ENCODE measurements at places on chromosomes 7 and 10.

- DNase-seq, result no peak
Measured at GRCh38 chr10:73494877-73495225, 973 bp downstream of the PPP3CB start.

DNA sequence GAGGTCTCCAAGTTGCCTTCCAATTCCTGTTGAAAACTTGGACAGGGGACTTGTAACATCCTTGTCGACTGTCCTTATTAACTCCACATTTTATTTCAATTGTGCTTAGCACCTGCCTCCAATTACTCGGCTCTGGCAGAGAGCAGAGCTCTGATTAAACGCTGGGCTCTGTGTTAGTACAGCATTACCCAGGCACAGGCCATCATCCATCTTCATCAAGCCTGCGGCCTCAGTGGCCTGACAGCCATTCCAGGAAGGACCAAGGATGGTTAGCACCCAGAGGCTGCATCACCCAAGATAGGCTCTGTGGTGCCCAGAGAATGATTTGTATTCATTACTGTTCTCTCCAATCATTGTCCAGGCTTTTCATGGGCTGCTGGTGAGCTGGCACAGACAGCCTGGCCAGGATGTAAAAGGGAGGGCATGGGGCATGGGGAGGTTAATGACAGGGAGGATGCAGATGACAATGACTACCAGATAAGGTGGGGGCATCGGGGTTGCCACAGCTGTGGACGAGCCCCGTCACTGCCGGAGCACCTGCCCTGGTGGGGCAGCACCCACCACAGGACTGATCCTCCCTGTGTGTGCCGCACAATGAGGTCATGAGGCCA, 123.3 kb downstream of the PTPN20 start:
- DNase-seq, result no peak

DNA sequence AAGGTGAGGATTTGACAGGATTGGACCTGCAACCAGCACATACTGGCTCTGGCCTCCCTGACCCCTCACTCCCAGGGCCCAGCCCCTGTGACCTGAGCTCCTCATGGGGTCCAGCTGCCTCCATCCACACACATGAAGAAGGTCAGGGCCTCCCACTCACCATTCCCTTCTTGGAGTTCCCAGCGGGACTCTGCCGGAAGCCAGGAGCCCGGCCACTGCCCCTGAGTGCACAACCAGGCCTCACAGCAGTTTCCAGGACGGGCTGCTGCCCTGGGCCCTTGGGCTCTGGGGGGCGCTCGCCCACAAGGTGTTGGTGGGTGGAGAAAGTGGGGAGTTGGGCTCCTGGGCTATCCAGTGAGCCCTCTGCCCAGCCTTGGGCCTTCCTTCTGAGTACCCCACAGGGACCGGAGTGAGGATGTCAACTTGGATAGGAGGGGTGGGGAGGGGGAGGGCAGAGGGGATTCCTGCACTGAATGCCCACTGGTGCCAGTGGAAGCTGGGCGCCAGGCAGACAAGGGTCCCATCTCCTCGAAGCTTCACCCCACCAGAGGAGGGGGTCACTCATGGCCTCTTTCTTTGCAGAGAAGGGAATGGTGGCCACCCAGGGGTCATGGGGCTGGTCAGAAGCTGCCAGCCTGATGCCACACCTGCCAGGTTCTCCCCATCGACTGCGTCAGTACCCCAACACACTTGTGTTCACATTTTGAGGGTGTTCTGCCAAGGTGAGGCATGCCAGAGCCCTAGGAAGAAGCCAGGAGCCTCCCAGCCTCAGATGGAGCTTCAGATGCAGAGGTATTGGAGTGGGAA, 115.3 kb downstream of the PTPN20 start:
- no peak for DNase-seq

- DNase-seq, result no peak
Measured at GRCh38 chr7:1187127-1187526, 27.1 kb upstream of the ZFAND2A start.

DNA sequence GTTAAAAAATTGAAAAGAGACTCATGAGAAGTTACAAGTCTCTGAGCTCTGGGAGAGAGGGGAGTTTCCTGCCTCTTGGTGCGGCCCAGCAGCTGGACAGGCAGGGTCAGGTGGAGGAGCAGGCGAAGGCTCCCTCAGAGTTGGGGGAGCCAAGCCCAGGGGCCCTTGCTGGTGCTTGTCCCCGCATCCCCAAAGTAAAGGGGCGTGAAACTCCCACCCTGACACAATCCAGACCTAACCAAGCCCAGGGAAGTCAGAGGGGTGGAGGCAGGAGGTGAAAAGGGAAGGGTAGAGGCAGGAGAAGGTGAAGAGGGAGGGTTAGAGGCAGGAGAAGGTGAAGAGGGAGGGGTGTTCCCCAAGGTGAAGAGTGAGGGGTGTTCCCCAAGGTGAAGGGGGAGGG, 322.8 kb downstream of the GLRX3 start:
- DNase-seq, result no peak

GRCh38 chr7:31442626-31443025, 71.3 kb upstream of the ITPRID1 start:
- DNase-seq, result no peak

DNA sequence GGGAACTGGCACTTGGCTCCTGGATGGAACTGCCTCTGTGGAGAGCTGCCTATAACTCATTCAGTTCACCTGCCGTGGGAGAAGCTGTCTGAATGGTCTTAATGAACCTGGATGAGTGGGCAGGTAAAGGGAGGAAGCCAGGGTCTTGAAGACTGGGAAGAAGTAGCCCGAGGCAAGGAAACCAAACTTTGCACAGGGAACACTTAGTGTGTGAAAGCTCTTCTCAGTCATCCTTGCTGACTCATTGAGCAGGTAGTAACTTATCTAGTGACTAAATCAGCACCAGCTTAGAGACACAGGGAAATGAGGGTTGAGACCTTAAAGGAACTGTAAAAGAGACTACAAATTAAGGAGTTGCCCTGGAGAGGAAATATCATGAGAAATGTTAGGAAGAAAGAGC, 9.9 kb downstream of the LRRC4 start:
- peak; percentile 45 for DNase-seq

GRCh38 chr7:64883113-64883905, 19.8 kb upstream of the ZNF273 start:
- DNase-seq, result no peak

- DNase-seq, result no peak
Measured at GRCh38 chr10:60968504-60968903, 24.5 kb upstream of the RHOBTB1 start.

DNA sequence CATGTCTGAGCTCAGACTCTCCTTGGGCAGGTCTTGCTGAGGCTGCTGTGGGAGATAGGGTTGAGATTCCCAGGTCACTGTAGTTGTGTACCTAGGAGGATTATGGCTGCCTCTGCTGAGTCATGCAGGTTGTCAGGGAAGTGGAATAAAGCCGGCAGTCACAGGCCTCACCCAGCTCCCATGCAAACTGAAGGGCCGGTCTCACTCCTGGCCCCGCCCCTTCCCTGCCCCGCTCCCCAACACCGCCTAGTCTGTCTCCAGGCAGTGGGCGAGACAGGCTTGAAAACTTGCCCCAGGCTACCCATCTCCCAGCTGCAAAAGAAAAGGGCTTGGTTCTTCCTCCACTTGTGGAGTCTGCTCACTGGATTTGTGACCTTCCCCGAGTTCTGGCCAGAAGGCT, 41.6 kb upstream of the SDHAF3 start:
- DNase-seq, result no peak

DNA sequence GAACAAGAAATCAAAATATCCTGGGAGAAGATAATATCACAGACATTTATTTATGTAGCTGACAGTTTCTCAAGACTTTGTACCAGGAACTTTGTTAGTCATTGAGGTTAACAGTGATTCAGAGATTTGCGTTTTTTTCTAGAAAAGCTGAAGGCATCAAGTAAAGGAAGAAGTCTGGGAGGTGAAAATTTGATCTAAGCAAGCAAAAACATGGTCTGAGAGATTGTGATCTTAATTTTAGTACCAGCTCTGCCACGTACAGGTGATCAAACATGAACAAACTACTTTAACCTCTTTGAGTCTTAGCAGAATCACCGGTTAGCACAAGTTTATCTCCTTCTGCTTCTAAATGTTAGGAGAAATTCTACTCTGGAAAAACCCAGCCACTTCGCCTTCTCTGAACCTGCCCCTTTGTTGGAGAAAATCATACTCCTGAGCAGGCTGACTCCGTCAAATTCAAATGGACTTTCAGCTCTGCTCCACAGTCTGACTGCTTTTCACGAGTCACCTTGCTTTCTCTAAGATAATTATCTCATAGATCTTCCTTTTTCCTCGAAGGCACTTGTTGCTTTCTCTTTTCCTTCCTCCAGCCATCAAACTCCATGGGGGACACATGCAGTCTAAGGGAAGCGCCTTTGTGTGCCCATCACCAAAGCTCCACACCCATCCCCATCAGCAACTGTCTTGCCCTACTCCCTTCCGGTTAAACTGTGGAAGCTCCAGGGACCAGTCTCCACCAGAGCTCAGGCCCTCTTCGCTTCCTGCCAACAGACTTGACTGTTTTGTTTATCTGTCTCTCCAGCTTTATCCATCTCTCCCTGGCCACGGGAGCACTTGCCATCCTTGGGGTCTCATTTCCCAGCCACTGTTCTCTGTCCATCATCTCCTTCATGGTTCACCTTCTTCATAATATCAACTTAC, 86.3 kb downstream of the PRKCQ start:
- no peak for DNase-seq

DNA sequence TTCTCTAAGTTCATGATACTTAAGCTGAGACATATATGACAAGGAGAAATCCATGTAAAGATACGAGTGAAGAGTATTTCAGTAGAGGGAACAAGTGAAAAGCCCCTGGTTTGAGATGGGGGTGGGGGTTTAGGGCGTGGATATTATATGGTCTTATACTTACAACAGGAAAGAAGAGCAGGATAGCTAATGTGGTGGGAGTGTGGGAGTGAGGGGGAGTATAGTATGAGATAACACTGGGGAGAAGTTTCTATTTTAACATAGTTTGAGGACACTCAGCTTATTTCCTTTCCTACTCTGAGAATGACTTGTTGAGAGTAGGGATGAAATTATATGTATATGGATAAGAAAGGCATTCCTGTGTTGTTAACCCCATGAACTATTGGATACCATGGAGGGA, 36.5 kb downstream of the MCU start:
- no peak for DNase-seq

DNA sequence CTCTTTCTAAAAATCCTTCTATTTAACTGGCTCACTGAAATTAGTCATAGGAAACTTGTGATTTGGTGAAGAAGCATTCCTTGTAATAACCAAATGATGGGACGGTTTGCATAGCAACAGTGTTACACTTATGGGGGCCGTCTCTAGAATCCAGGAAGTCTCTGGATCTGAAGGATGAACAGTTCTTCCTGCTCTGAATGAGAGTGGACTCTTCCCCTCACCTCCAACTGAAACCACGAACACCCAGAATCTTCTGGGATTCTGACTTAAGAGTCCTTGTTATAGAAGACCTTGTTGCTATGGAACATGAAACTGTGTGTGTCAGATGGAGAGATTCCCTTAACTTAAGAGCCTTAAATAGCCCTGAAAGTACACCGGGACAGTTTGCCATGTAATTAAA, 23.2 kb downstream of the NOLC1 start:
- DNase-seq, result peak; percentile 76

- no peak for DNase-seq
Measured at GRCh38 chr7:127880454-127880853, 150.8 kb downstream of the LRRC4 start.

DNA sequence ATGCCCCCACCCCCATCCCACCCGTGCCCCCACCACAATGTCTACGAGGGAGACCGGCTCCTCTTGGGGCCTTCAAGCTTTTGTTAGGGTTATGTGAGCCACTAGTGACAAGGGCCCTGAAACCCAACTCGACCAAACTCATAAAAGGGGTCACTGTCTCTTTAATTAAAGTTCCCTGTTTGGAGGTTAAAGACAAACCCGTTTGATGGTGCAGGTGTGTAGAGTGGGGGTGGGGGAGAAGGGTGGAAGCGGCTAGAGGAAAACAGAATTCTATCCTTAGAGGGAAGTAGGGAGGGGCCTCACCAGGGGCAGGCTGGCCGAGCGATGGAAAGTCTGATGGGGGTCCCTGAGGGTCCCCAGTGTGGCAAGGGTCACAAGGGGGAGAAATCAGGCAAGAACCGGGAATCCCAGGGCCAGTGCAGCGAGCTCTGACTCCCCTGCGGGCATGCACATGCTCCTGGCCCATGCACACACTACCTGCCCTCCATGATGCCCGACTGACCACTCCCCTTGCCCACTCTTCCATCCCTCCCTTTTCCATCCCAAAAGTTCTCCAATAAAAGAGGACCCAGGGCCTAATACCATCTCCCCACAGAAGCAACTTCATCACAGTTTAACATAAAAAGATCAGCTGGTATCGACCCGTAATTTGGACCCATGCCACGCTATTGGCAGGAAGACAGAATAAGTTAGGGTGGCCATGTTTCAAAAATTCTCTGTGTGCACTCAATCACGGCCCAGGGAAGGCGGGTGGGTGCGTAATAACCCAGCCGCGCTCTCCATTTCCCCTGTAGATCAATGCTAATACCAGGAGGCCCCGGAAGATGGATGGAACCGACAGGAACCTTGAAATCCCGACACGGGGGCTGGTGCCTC, 35.9 kb upstream of the SLF2 start:
- DNase-seq, result no peak

GRCh38 chr10:84026821-84027257, 112.5 kb upstream of the GHITM start:
- no peak for DNase-seq

- DNase-seq, result peak; percentile 61
Measured at GRCh38 chr7:28433699-28434219, 21.4 kb downstream of the CREB5 start.

DNA sequence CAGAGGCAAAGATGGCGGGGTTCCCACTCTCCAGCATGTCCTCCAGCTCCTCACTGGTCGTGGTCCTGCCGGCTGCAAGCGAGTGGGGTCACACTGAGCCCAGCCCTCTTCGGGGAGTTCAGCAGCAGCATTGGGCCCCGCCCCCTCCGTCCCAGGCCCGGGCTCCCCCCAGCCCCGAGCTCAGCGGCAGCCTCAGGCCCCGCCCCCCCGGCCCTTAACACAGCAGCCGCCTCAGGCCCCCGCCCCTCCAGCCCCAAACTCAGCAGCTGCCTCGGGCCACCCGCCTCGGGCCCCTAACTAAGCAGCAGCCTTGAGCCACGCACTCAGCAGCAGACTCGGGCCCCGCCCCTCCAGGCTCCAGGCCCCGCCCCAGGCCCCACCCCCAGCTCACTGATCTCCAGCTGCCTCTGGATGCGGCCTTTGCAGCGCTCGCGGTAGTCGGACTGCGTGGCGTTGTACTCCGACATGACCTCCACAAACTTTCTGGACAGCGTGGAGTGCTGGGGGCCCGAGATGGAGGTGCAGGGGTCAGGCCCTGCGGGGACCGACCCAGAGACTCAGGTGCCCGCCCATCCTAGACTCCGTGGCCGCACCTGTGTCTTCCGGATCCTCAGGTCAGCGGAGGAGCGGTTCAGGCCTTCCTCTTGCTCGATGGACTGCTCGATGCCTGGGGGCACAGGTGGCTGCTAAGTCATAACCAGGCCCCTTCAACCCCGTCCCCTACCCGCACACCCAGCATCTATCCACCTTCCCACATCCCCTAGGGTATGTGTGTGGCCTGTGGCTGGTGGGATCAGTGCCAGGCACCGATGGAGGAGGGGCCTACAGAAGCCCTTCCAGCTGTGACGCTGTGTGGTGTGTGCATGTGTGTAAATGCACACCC, 15.5 kb downstream of the STX1A start:
- DNase-seq, result peak; percentile 74

- peak; percentile 16 for DNase-seq
Measured at GRCh38 chr10:10587744-10588393, 429.8 kb upstream of the CELF2 start.

Measured in fibroblast of skin of right biceps (primary cell).